Stimulated activated CD8-positive, alpha-beta memory T cell treated with anti-CD3 and anti-CD28 coated beads, Interleukin-15, amount 100 ng/mL, for 48 hours (primary cell): ENCODE measurements at places on chromosomes 3 and 15.

GRCh38 chr3:50653937-50654595, 20.7 kb upstream of the DOCK3 start:
- no peak for DNase-seq

DNA sequence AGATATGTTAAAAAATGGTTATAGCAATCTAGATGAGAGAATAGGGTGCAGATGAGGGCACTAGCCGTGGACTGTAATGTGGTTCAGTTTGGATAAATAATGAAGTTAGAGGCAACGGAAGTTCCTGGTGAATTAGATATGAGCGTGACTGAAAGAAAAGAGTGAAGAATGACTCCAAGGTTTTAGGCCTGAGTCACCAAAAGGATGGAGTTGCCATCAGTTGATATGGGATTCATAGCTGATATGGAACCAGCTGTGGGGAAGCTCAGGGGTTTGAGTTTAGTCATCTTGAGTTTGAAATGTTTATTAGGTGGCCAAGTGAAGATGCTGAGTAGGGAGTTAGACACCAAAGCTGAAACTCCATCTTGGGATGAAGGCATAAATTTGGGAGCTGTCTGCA, 66.2 kb downstream of the SSR3 start:
- DNase-seq, result no peak

- no peak for DNase-seq
Measured at GRCh38 chr15:64763021-64763420, 12.4 kb downstream of the RBPMS2 start.

- DNase-seq, result no peak
Measured at GRCh38 chr15:50261981-50262380, 3.5 kb downstream of the HDC start.

DNA sequence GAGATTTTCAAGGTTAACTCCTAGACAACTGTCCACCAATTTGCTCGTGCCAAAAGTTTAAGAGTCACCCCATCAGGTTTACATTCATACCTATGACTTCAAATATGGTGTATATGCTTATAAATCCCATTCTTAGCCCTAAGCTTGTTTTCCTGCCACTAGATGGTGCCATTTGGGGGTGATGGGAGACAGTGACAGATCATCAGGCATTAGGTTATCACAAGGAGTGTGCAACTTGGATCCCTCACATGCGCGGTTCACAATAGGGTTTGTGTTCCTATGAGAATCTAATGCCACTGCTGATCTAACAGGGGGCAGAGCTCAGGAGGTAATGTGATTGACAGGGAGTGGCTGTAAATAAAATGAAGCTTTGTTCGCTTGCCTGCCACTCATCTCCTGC, 182.7 kb downstream of the CNTN6 start:
- no peak for DNase-seq

GRCh38 chr15:57415602-57416001, 39.3 kb downstream of the CGNL1 start:
- DNase-seq, result no peak

GRCh38 chr3:177250151-177250550, 52.9 kb upstream of the TBL1XR1 start:
- DNase-seq, result no peak

GRCh38 chr3:101271728-101272127, 48.6 kb downstream of the IMPG2 start:
- no peak for DNase-seq

DNA sequence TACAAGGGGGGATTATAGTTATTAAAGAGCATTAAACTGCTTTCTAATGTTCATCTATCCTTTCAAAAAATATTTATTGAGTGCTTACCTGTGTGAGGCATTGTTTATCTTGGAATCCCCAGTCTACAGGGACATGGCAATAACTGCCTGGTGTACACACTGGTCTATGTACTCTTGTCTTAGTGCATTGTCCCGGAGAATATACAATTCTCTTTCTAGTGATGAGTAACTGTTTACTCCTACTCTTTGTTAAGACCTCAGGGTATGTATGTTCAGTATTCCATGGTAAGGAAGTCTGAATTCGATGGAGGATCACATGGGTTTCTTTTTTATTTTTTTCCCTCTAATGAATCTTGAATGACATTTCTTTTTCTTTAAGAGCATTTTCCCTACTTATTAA, 772.4 kb upstream of the NR2F2 start:
- no peak for DNase-seq

- DNase-seq, result no peak
Measured at GRCh38 chr3:56988458-56989168, 71.9 kb upstream of the SPATA12 start.

DNA sequence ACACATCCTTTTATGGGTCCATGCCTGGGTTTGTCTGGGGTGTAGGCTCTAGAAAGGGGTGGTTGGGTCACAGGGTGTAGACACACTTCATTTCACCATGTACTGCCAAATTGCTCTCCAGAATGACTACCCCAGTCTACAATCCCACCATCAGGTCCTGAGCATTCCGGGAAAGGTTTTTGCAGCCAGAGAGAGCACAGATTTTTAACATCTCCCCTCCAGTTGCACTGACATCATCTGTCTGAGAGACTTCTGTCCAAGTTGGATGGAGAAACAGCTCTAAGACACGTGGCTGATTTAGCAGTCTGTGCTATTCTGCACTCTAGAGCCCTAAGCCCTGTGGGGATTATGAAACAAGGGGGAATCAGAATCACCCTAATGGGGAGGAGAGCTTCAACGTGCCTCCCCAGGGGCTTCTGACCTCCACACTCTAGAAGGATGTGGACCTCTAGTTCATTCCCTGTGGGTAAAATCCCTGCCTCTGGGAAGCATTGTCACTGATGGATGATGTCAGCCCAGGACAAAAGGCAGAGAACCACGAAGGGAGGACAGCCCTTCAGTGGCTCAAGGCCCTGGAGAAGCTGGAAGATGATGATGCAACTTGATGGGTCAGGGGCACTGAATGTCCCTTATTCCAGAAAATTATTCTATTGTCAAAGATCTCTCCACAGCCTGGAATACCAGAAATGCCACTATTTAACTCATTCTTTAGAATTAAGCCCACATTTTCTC, 71.5 kb downstream of the CD200R1L start:
- no peak for DNase-seq

GRCh38 chr3:72993391-72993790, 3.2 kb upstream of the PPP4R2 start:
- no peak for DNase-seq

DNA sequence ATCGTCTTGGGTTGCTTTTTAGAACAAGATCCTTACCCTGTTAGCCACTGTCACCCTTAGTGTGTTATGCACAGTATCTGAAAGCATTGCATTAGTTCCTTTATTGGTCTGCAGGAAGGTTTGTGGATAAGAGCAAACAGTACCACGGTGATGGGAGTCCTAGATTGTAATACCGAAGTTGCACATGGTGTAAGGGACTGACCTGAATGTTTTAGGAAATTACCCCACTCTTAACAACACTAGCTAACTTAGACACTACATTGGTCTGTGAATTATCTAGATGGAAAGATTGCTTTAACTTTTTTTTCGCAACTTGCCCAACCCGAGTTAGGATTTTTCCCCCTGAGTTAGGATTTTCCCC, 1.3 kb downstream of the STT3B start:
- no peak for DNase-seq

DNA sequence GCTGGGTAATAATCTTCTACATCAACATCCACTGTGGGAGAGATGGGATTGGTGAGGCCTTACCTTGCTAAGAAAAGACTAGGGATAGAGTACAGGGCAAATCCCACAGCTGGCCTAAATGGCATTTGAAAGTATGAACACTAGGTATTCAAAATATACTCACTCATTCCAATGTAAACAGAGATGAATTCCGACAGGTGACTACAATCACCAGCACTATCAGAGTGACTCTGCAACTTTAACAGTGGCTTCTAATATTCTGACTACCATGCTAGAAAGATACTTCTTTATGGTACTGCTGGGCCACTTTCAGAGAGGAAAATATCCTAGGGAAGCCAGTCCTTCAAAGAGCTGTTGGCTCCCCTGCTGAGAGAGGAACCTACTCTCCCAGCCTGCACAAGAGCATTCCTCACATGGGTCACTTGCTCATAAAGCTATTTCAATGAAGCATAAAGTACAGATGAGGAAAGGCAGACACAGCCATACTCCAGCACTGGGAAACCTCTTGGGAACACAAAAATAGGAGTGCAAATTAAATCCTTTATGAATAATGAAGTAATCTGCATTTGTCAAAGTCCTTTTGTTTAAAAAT, 21.5 kb upstream of the MAN2C1 start:
- DNase-seq, result no peak

GRCh38 chr3:185200639-185201038, 47.8 kb upstream of the C3orf70 start:
- DNase-seq, result no peak

GRCh38 chr3:171277456-171278298, 182.5 kb downstream of the TNIK start:
- no peak for DNase-seq

GRCh38 chr3:39804951-39805350, 4.5 kb upstream of the MYRIP start:
- DNase-seq, result no peak

DNA sequence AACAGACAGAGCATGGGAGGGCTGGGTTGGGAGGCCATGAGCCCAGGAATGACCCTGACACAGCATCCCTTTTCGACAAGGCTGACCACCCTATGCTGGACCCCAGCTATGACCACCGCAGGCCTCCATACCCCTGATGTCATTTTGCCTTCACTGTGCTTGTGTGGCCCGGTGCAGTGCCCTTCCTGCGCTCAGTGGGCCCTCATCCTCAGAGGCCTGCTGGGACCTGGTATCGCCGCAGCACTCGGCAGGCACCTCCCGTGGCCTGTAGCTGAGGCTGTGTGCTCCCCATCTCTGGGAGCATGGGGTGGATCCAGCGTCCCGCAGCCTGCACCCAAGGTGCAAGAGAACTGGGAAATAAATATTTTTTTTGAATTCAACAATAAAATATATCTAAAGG, 73.1 kb upstream of the MEF2A start:
- no peak for DNase-seq

DNA sequence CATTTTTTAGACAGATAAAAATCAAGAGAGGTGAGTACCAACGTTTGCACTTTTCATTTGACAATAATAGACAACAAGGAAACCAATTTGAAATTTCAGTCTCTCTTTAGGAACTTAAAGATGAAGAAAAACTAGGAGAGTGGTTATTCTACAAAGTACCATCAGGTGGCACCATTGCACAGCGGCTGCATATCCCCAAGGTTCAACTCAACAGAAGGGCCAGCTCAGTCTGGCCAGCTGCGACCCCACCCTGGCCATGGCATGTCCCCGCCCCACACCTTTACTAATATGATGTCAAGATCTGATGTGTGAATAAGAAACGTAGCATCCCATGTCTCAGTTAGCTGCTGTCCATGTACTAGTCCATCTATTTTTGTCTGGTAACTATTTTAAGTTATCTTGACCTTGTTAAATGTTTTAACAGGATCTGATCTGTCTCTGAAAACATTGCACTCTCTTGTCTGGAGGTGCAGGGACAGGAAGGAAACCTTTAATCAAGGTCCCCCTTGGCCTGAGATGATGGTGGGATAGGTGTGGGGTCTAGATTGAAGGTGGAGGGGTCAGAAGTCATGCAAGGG, 35.5 kb upstream of the CGNL1 start:
- no peak for DNase-seq

DNA sequence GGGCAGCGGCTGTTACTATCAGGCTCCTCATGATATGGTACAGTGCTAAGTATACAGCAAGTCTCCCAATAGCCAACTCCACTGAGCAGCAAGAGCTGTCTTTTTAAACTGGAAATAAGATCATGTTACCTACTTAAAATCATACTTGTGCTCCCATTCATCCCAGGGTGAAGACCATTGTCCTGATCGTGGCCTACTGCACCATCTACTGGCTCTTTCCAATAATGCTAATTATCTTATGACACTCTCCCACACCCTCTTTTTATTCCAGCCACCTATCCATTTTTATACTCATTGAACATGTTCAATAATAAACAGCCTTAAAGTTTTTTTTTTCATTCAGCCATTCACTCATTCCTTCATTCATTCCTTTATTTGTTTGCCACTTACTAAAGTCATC, 117.7 kb downstream of the GBE1 start:
- no peak for DNase-seq

- DNase-seq, result no peak
Measured at GRCh38 chr3:182911782-182912111, 68.6 kb downstream of the DCUN1D1 start.

- DNase-seq, result no peak
Measured at GRCh38 chr15:64552281-64552948, 92.0 kb downstream of the ZNF609 start.

- DNase-seq, result no peak
Measured at GRCh38 chr15:31504462-31504839, 177.8 kb downstream of the KLF13 start.

DNA sequence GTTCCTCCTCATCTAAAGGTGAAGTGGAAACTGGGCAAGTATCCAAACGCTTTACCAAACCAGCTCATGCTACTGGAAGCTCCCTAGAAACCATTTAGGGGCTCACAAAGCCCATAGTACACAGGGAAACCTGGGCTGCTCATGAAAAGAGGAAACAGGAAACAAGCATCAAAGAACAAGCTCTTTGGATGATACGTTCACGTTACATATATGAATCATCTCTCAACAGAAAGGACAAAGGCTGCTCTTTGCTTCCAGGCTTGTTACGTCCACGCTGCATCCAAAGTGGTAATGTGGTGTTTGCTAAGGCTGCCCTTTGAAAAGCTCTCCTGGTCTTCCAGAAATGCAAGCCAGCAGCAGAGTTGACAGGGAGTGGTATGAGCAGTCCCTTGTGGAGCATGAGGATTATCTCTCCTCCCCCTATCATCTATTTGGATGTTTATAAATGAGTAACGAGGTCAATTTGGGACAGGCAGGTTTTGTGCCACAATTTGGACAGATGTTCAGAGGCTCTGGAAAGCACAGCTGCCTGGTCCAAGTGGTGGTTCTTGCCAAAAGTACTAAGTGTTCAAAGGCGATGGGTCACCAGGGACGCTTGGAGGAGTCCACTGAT, 98.0 kb upstream of the RORA start:
- no peak for DNase-seq

DNA sequence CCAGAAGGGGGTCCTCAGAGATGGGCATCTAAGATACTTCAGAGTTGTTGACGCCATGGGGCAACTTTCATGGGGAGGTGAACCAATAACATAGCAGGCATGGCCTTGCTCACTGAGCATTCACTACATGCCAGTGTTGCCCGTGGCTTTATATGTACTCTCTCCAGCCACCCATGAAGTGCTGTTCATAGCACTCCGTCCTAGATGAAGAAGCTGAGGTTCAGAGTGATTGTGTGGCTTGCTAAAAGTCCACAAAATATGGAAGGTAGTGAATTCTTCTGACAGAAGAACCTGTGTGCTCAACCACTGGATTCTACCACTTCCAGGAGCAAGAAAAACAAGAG, 9.8 kb upstream of the SEMA4B start:
- no peak for DNase-seq

DNA sequence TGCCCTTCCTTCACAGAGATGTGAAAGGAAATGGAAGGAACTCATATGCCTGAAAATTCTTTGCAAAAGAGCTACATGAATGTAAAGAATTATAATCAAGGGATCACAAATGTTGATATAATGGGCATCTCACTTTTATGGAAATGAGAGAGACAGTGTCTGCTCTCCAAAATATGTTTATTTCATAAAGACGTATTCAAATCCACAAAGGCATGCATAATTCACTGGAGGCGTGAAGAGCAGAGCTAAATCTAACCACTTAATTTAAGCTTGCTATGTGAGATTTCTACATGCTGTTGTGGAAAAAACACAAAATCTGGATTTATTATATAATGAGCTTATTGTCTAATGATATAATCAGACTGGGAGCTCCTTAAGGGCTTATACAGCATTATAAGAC, 469.1 kb downstream of the RAP2B start:
- DNase-seq, result no peak

GRCh38 chr3:11627612-11628011, 16.1 kb downstream of the VGLL4 start:
- DNase-seq, result no peak
